PC-9 (cell line): ENCODE measurements at places on chromosomes 5 and 9. TPM values are rescaled to one million over a fixed set of nuclear protein-coding genes. Genes with fewer than 3 reads are reported as not detected.
A peak's percentile ranks its signal among the peaks of the same experiment; 100 is the strongest.

DNA sequence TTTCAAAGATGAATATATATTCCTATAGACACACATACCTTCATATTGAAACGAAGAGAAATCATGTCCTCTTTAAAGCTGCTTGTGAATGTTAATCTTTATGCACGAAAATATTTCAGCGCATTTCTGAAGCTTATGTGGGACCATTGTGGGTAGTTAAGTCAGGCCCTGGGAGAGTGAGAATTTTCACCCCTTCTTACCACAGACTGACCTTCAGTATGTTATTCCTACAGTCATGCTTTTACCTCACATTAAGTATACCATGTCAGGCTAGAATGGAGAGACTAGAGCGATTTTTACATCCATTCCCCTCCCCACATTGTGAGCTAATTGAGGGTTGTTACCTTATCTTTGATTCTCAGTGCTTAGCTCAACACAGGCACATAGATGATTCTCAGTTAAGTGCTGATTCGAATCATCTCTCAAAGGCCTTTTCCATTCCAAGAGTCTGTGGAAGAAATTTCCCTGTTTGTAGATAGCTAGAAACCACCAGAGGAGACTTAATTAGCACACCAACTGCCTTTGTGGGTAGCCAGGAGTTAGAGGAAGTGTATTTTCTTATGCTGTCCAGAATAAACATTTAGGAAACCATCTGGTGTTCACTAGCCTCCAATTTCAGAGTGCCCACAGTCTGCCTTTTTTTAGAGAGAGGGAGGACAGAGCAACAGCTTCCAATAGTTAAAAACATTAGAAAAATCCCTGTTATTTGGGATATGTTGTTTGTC, 110.5 kb downstream of the MEGF10 start:
- DNase-seq, result no peak

DNA sequence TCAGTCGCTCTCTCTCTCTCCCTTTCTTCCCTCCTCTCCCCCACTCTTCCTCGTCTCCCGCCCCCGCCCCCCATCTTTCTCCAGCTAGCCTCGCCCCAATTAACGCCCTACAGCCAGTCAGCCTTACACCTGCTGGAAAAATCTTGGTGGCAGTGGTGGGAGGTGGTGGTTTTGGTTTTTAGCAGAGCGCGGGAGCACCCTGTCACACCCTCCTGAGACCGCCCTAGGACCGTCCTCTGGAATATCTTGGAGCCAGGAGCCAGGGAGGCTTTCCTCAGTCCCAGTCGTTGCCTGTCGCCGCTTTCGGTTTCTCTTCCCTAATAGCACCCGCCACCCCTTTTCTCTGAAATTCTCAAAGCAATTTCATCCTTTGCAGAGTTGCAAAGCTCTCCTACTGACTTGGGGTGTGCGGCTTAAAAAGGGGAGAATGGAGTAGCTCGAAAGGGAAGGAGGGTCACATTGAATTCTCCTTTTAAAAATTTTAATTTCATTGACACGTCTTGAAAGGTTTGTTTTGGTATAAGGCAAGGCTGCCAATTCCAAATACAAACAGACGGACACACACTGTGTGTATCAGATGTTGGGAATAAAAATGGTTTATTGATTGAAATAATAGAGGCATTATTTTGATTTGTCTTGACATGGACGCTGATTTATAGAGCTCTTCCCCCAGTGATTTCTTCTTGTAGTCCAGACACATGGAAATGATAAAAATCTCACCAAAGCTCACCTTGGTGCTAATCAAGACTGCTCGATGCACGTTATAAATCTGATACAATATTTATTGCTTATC, 301.3 kb downstream of the PARP8 start:
- no peak for DNase-seq

- no peak for DNase-seq
Measured at GRCh38 chr9:36659500-36659899, 86.8 kb downstream of the MELK start.

DNA sequence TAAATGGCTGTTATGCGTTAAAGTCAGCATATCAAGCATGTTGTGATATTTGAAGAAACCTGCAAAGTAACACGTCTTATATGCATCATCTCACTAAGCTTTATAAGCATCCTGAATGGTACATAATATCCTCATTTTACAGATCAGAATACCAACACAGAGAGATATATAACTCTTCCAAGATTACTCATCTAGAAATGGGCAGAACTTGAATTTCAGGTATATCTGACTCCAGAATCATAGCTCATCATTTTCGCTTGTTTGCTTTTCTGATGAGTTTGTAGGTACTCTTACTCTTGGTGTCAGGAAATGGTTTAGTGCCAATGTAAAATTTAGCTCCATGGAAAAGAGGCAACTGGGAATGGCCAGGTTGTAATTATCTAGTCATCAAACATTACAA, 232.3 kb upstream of the ANKH start:
- DNase-seq, result no peak

DNA sequence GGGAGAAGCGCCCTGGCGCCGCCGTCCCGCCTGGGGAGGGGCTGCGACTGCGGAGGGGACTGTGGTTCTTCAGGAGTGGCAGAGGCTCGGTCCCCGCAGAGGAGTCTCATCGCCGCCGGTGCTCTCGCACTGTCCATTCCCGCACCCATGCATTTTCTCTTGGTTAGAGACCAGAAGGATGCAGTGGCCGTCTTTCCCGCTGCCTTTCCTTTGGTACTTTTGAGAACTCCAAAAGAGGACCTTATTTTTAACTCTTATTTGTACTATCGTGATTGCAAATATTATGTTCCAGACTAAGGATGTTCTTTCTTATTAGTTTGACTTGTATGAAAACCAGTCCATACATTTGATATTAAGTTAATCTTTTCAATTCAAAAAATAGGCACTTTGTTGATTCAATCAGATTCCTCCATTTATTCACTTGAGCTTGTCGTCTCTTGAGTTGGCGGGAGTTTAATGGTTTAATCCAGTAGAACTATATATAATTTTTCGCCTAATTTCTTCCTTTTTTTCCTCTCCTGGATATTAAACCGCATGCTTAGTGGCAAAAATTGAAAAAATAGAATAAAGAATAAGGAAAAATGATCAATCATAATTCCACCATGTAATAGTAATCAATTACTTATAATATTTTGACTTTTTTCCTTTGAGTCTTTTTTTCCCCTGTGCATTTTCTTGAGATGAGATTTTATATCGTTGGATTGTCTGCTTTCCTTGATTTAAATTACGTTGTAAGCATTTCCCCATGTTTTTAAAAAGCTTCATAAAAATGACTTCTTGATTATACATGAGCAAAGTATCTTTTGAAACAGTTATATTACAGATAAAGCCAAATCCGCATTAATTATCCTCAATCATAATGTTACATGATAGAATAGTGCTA, 861 bp downstream of the ZFYVE16 start:
- DNase-seq, result no peak

DNA sequence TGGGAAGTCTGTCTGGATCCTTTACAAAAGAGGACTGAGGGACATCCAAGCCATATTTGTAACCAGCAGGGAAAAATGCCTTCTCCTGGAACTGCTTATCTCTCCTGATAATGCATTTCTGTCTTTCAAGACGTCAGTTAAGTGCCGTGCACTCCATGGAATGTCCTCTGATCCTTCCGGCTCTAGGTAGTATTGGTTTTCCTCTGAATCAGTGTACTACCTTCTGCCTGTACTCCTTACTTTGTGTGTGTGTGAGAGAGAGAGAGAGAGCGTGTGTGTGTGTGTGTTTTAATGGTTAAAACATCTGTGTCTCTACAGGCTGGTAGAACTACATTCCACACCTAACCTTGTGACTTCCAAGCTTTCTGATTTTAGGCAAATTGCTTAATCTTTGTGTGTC, 89.9 kb downstream of the PIP5K1B start:
- no peak for DNase-seq

DNA sequence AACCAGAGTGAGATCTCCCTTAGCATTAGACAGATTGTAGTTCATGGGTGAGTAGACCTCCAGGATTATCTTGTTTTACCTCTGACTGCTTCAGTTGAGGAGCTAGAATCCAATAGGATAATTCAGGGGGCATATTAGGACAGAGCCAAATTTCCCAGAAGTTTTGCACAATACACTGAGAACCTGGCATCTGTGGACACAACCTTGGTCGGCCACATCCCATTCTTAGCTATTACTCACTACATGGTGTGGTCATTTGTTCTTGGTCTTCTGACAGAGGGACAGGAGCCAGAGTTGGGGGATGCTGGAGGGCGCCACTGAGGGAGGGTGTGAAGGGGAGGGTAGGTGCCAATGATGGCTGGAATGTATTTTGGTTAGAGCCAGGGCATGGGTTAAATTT, 66.6 kb downstream of the NPR3 start:
- DNase-seq, result no peak

DNA sequence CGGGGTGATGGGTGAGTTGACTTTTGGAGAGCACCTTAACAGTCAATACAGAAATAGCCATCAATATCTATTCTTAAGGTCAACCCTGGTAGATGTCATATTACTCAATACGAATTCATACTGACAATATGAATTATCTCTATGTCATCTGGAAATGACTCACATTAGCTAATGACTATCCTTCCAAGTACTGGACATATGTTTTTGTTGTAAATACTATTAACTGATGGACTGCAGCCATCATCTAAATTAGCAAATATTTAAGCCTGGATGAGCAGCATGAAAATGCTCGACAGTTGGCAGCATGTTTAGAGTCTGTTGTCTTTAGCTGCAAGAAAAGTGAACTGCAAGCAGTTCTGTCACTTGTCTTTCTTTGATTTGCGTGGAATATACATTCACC, 19.6 kb upstream of the ISOC1 start:
- DNase-seq, result no peak

DNA sequence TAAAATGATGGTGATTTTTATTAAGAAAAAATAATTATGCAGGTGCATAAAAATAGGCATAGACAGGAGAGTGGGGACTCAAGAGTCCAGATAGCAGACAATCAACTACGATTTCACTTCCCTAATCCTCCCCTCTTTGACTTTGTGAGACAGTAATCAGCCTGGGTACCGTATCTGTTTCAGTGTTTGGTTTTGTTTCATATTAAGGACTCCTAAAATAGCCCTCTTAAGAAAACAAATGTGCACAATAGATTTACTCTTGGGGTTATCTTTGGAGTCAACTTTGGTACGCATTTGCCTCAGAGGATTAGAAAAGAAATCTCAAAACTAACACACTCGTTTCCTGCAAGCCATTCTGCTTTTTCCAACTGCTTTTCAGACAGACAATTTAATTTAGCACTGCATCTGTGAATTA, 96.3 kb downstream of the ZNF608 start:
- DNase-seq, result peak; percentile 35

- peak; percentile 36 for DNase-seq
Measured at GRCh38 chr9:84851935-84852585, 182.5 kb downstream of the NTRK2 start.

DNA sequence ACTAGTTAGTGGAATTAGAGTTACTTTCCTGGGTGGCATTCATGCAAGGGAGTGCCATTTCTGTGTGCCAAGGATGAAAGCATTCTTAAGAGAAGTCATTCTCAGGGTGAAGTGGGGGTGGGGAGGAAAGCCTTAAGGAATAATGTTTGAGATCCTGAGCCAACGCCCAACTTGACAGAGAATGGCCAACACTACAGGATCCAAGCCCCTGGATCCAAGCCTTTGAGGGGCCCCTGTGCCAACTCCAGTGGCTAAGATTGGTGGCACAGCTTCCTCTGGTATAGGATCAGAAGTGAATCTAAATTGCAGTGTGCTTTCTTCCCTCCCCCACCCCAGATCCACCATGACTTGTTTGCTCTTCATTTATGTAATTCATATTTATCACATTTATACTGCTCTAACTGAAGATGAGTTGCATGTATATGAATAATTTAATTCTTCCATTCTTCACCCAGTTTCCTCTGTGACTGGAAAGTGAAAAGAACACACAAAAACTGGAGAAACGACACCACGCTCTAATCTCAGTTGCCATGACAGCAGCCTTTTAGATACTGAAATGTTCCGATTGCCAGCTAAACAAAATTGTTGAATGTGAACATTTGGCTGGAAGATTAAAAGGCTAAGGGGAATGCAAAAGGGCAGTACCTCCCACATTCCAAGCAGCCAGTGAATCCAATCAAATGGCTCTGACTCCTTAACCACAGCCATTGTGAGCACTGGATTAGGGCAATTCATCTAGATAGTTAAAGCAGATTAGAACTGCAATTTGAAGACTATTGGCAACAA, 4.5 kb downstream of the ZNF608 start:
- DNase-seq, result peak; percentile 57

GRCh38 chr5:97778451-97778850, 595.4 kb upstream of the RIOK2 start:
- DNase-seq, result no peak

DNA sequence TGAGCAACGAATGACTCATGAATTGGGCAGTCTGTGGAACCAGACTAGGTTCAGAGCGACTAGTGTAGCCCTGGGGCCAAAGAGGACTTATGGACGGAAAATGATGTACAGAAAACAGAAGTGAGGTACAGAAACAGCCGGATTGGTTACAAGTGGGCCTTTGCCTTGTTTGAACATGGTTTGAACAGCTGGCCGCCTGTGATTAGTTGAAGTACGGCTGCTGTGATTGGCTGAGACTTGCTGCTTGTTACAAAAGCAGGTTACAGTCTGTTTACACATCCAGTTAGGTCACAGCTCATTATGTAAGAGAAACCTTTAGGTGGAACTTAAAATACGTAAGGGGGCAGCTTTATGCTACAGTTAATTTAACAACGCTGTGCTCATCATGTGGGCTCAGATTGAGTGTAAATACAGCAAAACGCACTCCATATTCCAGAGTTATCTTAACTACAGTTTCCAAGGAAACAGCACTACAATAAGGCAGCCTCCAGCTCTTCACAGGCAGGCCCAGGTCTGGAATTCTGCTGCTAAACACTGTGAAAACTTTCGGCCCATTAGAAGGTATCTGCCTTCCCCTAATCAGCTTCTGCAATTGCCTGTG, 6.5 kb downstream of the AMACR start:
- DNase-seq, result no peak

- DNase-seq, result peak; percentile 21
Measured at GRCh38 chr5:24633715-24634325, 11.0 kb downstream of the CDH10 start.

GRCh38 chr9:69466151-69466550, 141.1 kb downstream of the ENTREP1 start:
- DNase-seq, result no peak

GRCh38 chr9:18539203-18539693, 65.3 kb downstream of the ADAMTSL1 start:
- no peak for DNase-seq

DNA sequence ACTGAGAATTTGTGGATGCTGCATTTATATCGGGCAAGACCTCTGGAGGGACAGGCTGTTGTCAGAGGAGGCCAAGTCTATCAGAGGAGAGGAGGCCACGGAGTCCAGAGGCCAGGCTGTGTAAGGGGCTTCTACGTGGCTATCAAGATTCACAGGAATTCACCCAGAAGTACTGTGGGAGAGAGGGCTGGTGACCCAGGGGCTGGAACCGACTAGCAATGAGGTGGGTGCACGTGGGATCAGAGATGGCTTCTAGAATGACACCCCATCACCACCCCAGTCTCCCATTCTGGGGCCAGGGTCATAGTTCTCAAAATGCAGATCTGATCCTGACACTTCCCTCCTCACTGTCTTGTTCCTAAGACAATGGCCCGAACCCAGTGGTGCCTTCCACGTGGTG, 61.2 kb upstream of the PHYKPL start:
- no peak for DNase-seq

FABP6 gene
- total RNA-seq, result 1.7 and 5.7 TPM in 2 replicates

PCDHGB1 gene
- total RNA-seq, result not detected in 2 replicates

PAIP1 gene
- 183 and 191 TPM in 2 replicates for total RNA-seq

IFNK gene
- not detected in 2 replicates for total RNA-seq

TIMD4 gene
- total RNA-seq, result not detected in 2 replicates

CARD9 gene
- 13.6 and 14.0 TPM in 2 replicates for total RNA-seq

ZNF454 gene
- not detected in 2 replicates for total RNA-seq

PCDHGB4 gene
- not detected in 2 replicates for total RNA-seq

MYMK gene
- total RNA-seq, result not detected in 2 replicates

CNTFR gene
- total RNA-seq, result not detected in 2 replicates

JAKMIP2 gene
- total RNA-seq, result not detected in 2 replicates
